Urothelium cell line (cell line): ENCODE measurements at places on chromosomes 3 and 15.

DNA sequence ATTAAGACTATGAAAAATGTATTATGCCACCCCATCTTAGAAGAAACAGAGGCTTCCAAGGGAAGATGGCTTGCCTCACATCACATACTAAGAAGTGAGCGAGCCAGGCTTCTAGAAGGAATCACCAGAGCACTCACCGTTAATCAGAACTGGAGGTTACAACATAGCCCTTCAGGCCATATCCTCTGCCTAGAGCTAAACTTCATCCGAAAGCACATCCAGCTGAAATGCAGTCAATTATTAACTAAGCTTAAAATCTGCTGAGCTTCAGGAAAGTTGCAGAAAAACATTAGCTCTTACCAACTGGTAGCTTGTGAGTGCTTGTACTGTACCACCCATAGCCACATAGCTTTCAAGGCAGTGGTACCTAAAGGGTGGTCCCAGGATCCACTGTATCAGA is 483.2 kb downstream of the TBL1XR1 start:
- no peak for DNase-seq

- DNase-seq, result no peak
These were observed 44.2 kb downstream of the ZMAT3 start for GRCh38 chr3:179027326-179027900.

DNA sequence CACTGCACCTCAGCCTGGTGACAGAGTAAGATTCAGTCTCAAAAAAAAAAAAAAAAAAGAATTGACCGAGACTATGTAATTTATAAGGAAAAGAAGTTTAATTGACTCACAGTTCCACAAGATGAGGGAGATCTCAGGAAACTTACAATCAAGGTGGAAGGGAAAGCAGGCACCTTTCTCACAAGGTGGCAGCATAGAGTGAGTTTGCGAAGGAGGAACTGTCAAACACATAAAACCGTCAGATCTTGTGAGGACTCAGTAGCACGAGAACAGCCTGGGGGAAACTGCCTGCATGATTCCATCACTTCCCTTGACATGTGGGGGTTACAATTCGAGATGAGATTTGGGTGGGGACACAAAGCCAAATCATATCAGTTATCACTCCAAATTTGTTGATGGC is 380.9 kb downstream of the EDEM1 start:
- DNase-seq, result no peak

- DNase-seq, result no peak
These were observed 8.4 kb downstream of the ARMC8 start for GRCh38 chr3:138195481-138195880.

GRCh38 chr15:31398677-31399301 is 72.2 kb downstream of the KLF13 start:
- peak; percentile 4 for DNase-seq

- DNase-seq, result no peak
These were observed 76.6 kb downstream of the SLC25A26 start for GRCh38 chr3:66297260-66297873.

DNA sequence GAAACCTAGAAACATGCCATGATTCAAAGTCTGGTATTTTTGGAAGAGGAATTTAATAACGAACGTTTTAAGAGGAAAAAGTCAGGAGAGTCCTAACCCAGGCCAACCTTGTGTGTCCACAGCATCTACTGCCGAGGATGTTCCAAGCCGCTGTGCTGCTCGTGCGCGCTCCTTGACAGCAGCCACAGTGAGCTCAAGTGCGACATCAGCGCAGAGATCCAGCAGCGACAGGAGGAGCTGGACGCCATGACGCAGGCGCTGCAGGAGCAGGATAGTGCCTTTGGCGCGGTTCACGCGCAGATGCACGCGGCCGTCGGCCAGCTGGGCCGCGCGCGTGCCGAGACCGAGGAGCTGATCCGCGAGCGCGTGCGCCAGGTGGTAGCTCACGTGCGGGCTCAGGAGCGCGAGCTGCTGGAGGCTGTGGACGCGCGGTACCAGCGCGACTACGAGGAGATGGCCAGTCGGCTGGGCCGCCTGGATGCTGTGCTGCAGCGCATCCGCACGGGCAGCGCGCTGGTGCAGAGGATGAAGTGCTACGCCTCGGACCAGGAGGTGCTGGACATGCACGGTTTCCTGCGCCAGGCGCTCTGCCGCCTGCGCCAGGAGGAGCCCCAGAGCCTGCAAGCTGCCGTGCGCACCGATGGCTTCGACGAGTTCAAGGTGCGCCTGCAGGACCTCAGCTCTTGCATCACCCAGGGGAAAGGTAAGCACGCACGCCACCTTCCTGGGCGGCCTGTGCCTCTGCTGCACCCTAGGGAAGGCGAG is 28.4 kb downstream of the PML start:
- no peak for DNase-seq
